Activated CD4-positive, alpha-beta T cell treated with anti-CD3 and anti-CD28 coated beads, Interleukin-2, amount 50 U/mL, for 24 hours (primary cell): ENCODE measurements at places on chromosomes 16 and 17.

DNA sequence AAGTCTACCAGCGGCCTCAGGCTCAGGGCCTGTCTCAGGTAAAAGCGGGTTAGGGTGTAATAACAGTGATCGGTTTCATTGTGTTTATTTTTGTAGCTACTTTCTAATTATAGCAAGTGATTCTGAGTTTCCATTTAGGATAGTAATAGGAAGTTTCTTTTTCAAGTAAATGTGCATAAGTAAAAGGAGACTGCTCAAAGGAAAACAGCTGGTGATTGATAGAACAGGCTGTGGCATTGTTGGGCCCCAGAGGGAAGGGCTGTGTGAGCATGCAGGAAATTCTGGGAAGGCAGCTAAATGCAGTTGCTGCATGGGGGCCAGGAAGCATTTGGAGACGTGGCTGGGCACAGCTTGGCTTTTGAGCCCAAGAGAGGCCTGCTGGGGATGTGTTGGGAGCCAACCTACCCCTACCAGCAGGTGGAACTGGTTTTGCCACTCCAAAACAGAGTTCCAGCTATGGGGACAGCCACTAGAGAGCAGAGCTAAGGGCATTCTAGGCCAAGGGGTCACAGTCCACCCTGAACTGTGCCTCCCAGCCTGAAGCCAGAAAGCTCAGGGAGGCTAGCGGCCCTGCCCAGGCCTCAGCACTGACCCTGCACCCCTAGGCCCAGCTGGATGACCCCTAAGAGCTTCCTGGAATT, 12.6 kb downstream of the SNX20 start:
- no peak for DNase-seq

- peak; percentile 5 for DNase-seq
Observed at GRCh38 chr16:9159839-9160550, 68.6 kb downstream of the HAPSTR1 start.

DNA sequence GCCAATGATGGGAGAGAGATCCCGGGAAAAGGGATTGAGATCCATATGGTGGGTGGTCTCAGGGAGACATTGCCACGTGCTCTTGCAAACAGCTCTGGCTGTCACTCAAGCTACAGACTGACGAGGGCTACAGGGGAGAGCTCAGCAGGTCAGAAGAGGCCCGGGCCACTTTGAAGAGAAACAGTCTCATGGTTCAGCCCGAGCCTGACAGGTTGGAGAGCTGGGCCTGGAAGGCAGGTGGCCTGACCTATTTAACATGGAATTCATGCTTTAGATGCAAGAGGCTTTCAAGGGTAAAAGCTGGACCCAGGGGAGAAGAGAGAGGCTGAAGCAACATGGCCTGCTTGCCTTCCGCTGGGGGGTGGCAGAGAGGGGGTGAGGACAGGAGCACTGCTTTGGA, 81.0 kb upstream of the BRD7 start:
- no peak for DNase-seq

- no peak for DNase-seq
Observed at GRCh38 chr17:46773221-46773605, 45.3 kb downstream of the WNT3 start.

DNA sequence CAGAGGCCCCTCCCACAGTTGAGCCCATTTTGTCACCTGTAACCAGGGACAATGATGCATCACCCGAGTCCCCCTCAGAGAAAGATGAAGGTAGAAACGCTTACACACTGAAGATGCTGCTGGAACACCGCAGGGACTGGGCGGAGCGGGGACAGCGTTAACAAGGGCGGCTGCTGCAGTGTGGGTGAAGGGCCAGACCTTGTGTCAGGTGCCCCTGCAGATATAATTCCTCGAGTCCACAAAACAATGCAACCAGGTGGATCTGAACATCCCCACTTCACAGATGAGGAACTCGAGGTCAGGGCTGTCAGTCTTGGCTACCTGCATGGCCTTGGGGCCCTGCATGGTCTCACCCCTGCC, 6.3 kb upstream of the MAPK7 start:
- DNase-seq, result no peak

- DNase-seq, result no peak
Observed at GRCh38 chr16:12091569-12092543, 115.3 kb downstream of the SNX29 start.

DNA sequence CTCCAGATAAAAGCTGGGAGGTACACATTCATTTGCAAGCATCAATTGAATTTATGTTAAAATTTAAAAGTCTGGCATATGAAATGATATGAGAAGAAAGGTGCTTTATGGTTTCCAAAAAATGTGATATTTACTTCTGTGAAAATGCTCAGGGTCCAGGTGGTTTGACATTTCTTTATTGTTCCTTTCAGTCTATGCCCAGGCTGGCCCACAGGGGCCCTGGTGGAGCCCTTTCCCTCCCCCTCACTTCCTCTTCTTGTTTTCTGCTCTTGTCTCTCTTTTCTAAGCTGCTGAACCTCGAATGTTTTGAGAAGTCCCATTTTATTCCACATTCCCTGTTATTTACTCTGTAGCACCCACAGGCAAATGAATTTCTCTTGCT, 127.8 kb downstream of the HS3ST3B1 start:
- DNase-seq, result no peak

DNA sequence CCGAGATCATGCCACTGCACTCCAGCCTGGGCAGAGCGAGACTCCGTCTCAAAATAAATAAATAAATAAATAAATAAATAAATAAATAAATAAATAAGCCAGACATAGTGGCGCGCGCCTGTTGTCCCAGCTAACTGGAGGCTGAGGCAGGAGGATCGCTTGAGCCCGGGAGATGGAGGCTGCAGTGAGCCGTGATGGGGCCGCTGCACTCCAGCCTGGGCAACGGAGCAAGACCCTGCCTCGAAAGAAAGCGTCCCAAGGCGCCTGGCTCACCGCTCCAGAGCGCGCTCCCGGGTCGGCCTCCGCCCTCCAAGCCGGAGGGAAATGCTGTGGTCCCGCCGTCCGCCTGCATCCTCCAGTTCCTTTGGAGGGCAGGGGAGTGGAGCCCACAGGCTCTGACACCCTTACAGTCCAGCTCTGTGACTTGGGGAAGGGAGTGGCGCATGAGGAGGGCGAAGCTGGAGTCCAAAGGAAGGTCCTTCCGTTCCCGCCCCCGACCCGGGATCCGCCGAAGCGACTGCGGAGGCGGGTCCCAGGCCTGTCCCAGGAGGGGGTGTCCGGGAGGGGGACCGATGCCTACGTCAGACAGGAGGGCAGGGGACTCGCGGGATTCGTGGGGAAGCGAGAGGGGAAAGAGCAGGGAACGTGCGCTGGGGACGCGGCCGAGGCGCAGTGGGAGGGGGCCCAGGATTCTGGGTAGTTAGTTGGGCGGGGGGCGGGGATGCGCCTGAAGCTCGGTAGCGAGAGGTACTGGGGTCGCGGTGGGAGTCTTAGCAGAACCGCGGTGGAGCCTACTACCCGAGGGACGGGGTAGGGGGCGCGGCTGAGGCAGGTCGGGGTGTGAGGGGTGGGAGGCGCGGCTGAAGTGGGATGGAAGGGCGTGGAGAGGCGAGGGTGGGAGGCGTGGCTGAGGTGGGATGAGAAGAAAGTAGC, 8.4 kb upstream of the TRPV2 start:
- DNase-seq, result no peak
